IPS-NIHi11 (cell line): ENCODE measurements at places on chromosomes 11 and 22.

DNA sequence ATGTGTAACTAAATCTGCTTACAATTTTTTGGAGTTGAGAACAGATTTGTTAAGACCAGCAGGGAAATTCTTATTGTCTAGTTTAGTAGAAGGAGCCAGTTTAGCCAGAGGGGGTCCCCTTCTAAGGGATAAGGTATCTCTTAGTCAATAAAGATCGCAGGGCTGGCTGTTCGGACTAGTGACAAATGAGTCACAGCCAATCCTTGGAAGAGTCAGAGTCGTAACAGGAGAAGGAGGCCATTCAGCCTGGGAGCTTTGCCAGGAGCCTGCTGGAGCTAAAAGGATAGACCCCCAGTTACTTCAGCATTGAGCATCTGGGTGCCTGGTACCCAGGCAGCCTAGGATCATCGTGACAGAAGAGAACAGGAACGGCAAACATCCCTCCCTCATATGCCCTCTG lies 191.6 kb upstream of the ARHGAP20 start:
- no peak for DNase-seq

GRCh38 chr11:118708296-118708695 lies 28.8 kb upstream of the TREH start:
- no peak for DNase-seq

DNA sequence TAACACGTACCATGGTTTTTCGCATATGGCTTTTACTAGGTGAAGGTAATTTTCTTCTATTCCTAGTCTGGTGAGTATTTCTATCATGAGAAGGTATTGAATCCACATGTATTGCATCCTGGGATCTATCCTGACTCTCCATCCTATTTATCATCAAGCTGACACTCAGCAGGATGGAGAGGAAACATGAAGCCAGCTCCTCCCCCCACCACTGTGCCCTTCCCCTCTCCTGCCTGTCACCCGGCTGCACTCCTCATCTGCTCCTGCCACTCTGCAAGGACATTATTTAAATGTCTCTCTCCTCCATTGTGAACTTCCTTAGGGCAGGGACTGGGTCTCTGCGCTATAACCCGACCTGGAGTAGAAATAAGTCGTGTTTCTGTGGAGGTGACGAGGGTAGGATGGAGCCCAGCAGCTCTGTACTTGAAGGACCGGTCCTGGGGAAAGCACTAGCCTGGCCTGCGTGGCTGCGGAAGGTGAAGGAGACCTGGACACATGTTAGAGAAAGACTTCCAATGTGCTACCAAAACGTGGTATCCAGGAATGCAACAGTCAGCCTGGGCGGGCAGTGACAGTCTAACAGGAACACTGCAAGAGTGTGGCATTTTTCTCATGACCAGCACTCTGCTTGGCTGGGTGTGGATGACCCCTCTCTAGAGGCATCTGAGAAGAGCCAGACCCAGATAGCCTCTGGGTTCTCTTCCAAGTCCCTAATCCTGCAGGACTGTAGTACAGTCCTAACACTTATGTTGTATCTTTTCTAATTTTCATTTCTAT lies 111.2 kb downstream of the MICAL3 start:
- DNase-seq = no peak

DNA sequence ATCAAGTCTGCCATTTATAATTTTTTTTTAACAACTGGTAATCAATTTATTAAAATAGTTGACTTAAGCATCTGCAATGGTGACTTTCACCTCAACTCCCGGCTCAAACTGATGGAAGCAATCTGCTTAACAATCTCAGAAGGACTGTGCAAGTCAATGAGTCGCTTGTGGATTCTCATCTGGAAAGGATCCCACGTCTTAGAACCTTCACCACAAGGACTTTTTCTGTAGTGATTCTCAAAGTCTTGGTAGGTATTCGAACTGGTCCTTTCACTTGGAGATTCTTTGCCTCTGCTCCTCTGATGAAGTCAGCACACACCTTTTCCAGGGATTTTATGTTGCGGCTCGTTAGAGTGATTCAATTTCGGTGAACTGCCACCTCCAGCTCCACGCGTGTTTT lies 7.3 kb downstream of the RSF1 start:
- DNase-seq = no peak

DNA sequence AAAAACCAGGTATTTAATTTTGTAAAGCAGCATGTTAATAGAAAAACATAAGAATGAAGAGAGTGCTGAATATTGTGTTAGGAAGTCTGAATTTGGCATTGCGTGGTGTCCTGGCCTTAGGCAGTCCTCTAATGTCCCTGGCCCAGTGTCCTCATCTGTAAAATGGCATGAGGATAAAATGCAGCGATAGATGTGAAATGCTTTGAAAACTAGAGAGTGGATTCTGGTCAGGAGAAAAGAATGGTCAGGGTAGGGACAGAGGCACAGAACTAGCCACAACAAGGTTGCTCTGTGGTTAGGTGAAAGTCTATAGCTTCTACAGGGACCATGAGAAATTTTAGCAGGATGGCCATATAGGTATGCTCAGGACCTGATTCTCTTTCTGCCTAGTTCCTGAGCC lies 18.9 kb downstream of the RNF185 start:
- no peak for DNase-seq

GRCh38 chr22:27820896-27821866 lies 19.6 kb upstream of the MN1 start:
- no peak for DNase-seq

DNA sequence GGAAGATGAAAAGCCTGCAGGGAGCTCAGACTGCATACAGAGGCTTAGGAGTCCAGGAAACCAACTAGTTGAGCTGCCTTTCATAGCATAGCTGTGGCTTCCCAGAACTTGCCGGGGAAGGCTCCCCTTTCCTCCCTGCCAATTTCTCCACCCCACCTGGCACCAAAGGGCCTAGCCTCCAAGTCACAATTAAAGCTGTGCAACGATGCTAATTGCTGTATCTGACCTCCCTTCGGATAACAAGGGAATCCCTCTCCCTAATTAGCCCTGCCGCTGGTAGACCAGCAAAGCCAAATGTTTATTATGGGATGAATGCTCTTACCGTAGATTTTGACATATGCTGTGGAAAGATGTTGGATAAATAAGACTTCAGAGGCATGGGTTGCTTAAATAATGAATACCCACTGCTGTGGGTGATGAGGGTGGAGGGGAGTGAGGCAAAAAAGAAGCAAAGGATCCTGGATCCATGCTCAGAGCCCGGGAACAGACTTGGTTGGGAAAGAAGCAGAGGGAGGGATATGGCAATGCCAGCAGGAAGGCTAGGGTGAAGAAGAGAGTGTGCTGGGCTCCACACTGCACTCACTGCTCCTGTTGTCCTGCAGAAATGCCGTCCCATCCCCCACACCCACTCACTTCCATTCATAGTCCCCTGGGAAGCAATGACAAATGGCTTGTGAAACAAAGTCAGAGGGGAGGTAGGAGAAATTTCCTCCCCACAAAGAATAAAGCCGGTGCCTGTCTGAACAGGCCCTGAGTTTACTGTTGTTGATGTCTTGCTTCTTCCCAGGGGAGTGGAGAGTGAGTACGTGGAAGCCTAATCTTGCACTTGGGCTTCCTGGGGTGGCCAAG lies 608.1 kb upstream of the CADM1 start:
- DNase-seq = no peak

DNA sequence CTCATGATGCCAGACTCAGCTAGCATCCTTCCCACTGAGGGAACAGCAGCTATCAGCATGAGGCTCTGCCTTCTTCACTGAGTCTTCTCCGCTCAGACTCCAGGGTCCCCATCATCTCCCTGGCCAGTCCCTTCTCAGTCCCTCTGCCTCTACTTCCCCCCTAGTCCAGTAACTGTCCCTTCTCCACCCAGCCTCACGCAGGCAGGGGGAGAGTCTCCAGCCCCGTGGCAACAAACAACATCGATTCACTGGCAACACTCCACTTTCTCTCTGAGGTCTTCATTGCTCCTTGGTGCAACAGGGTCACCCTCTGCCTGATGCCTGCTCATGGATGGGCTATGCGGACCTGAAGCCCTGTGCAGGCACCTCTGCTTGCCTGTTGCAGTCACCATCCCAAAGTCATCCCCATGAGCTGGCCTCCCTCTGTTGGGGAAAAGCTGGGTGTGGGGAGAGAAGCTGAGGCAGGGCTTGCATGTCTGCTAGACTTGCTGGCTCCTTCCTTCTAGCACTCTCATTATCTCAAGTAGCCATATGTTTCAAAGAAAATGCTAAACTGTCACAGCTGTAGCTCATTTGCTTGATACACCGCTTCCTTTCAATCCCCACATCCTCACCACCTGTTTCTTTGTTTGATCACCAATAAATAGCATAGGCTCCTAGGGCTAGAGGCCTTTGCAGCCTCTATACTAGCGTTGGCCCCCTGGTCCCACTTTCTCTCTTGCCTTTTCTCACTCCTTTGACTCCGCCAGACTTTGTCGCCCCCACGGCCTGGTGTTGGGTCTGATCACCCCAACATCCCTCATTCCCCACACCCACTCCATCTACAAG lies 4.3 kb upstream of the BCR start:
- no peak for DNase-seq

DNA sequence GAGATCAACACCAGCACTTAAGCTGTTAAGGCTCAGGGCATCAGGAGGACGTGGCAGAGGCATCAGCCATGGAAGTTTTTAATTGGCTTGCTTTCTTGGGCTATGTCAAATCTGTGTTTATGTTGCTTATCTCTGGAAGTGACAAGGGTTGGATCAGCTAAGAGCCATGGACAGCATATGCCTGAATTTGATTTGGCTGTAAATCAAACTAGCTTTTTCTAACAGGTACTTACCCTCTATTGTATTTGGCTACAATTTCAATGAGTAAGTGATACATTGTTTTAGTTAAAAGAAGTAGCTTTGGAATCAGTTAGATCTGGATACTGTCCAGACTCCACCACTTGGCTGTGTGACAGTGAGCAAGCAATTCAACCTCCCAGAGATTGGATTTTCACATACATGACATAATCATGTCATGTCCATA lies 936.6 kb downstream of the OPCML start:
- DNase-seq = no peak

GRCh38 chr22:19730198-19730597 lies 6.9 kb downstream of the GP1BB start:
- DNase-seq = no peak

GRCh38 chr11:118908901-118909618 lies 16.7 kb downstream of the BCL9L start:
- peak; percentile 64 for DNase-seq

- DNase-seq = no peak
These were observed 7.7 kb downstream of the E2F8 start for GRCh38 chr11:19232910-19233503.

GRCh38 chr11:16297332-16297731 lies 59.0 kb downstream of the SOX6 start:
- no peak for DNase-seq

DNA sequence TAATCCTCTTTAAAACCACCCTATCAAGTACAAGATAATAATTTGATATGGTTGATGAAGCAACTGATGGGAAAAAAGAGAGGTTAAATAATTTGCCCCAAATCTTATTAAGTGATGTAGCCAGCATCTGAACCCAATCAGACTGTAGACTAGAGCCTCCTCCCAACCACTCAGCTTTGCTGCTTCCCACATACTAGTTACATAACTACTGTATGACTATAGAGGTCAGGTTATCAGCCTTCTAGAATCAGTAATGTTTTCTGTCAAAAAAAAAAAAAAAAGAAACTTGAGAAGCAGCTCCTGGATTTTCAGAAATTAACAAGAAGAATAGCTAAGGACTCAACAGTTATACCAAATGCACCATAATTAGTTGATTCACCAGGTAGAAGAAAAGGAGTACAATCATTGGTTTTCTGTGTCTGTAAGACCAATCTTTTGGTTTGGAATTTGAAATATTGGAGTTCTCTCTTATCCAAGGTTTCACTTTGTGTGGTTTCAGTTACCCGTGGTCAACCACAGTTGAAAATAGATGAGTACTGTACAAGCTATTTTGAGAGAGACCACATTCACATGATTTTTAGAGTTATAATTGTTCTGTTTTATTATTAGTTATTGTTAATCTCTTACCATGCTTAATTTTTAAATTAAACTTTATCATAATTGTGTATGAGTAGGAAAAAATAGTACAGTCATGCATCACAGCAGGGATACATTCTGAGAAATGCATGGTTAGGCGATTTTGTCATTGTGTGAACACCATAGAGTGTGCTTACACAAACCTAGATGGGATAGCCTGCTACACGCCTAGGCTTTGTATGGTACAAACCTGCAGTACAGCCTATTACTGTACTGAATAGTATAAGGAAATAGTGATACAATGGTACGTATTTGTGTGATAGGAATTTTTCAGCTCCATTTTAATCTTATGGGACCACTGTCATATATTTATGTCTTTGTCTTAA lies 72.2 kb downstream of the PDHX start:
- no peak for DNase-seq

DNA sequence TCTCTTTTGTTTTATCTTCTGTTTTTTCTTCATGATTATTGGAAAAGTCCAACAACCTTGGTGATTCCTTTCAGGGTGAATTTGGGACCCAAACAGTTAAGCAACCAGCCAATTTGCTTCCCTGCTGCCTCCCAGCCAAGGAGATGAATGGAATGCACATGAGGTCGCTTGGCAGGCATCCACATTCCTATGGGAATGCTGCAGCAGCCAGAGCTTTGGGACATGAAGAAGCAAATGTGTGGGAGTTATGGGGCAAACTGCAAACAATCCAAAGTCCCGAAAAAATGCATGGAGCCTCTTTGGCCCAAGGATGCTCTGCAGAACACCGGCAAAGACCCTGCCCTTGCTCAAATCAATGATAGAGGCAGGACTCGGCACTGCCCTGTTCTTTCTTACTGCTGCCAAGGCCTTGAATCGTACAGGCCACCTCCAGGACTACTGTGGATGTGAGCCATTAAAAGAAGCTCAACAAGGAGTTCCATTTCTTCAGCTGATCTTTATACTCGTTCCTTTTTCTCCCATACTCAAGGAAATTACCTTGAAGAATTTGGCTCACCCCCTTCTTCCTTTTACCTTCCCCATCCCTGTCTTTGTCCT lies 117.3 kb upstream of the TEAD1 start:
- peak; percentile 82 for DNase-seq

DNA sequence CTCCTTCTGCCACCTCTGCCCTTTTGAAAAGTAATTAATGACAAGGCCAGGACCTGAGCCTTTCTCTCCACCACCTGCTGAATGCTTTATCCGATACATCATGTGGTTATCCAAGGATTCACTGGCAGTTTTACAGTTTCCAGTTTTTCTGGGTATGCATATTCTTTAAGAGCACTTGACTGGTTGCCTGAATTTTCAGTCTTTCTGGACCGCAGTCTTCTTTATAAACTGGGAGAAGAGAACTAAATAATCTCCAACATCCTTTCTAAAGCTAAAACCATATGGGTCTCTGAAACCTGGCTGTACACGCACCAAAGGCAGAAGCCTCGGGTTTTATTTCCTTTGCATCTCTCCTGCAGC lies 65.1 kb downstream of the BTG4 start:
- DNase-seq = no peak

- DNase-seq = no peak
These were observed 786.8 kb downstream of the BRD1 start for GRCh38 chr22:49040754-49041467.

GRCh38 chr11:64036087-64037026 lies 626 bp downstream of the FLRT1 start:
- DNase-seq = peak; percentile 68
